ENCODE measurements at places on chromosomes 6 and 20.

DNA sequence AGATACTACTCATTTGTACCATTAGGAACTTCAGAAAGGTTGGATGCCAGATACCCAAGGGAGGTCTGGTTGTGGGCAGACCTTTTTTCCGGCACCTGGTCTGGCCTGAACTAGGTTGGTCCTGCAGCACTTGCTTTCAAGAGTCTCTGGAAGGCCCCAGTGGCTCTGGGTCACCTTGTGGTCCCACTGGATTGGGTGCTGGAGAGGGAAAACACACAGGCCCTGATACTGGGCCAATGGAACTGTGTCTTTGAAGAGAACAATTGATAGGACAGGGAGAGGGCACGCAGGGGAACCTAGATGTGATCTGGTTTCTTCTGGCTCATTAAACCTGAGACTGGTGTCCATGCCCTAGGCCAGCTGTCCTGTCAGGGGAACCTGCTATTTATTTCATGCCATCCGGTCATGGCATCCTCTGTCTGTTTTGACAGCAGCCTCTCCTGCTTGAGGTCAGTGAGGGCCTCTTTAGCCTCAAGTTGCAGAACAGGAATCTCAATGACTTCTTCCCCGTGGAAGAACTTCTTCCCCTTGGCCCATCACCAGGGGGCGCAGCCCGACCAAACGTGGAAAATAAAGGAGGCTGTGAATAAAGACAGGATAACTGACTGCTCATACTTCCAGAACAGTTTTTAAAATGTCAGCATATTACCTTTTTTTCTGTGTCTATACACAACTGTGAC, 25.0 kb downstream of the TAF8 start:
- DNase-seq = no peak

GRCh38 chr6:44999066-44999465, 329.1 kb upstream of the RUNX2 start:
- no peak for DNase-seq

DNA sequence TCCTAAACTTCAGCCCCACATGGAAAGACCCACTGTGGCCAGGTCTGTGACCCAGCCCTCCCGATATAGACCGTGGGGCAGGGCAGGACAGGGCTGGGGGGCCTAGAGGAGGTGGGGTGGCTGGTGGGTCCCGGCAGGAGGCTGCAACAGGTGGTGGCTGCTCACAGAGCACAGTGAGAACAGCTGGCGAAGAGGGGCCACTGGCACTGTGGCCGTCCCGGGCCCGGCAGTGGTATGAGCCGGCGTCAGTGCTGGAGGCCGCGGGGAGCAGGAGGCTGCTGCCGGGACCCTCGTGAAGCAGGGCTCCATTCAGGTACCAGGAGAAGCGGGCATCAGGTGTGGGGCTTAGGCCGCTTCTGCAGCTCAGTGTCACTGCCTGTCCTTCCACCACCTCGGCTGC, 13.4 kb downstream of the SIGLEC1 start:
- DNase-seq = no peak

- no peak for DNase-seq
Measured at GRCh38 chr6:13248053-13248452, 80.3 kb downstream of the TBC1D7 start.

DNA sequence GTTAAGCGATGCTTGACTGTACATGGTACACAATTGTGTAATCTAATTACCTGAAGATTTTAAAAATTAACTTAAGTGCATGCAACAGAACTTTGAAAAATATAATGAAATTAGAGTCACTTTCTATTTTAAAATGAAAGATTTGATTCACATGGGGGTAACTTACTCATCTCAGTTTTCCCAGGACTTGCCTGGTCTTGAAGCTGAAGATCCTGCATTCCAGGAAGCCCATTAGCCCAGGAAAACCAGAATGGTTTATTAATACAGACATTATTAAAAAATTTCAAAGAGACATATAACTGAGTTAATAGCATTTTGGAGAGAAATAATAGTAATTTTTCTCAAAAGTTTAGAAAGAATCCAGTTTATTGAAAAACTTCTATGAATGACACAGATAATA, 190.6 kb downstream of the SIM1 start:
- DNase-seq = no peak

- no peak for DNase-seq
Measured at GRCh38 chr6:99187429-99187828, 162.0 kb downstream of the FAXC start.

- no peak for DNase-seq
Measured at GRCh38 chr6:2531426-2532215, 219.1 kb downstream of the MYLK4 start.

DNA sequence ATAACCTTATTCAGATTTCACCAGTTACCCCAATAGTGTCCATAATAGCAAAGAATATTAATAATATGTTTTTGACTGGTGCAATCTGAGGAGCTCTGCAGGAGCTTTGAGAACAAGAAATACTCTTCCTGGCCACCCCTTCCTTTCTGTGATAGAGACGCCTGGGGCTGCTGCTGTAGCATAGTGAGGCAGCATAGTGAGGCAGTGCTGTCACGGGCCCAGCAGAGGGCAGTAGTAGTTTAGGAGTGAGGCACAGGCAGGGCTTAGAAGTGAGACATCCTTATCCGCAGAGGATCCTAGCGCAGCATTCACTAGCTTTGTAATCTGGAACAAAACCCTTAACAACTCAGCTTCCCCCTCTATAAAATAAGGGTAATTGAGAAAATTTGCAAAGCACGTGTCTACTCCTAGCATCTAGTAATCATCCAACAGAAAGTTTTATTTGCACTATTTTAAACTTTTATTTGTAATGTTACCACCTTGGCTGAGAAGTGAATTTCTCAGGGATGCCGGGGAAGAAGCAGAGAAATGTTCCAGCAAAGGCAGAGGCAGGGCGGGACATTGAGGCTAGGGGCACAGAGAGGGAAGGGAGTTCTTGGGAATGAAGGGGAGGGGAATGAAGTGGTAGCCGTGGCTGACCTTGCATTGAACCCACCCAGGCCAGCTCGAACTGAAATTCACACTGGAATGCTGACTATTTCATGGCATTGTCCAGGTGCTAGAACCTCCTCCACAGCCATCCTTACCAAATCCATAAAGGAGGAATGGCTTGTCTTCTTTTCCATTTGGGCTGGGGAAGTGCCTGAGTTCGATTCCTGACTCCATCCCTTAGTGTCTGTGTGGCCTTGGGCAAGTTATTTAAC, 78.8 kb downstream of the CDS2 start:
- DNase-seq = peak; percentile 49

- no peak for DNase-seq
Measured at GRCh38 chr6:35052694-35053565, 88.2 kb downstream of the TCP11 start.

GRCh38 chr20:5900908-5901307, 49.4 kb downstream of the TRMT6 start:
- no peak for DNase-seq

DNA sequence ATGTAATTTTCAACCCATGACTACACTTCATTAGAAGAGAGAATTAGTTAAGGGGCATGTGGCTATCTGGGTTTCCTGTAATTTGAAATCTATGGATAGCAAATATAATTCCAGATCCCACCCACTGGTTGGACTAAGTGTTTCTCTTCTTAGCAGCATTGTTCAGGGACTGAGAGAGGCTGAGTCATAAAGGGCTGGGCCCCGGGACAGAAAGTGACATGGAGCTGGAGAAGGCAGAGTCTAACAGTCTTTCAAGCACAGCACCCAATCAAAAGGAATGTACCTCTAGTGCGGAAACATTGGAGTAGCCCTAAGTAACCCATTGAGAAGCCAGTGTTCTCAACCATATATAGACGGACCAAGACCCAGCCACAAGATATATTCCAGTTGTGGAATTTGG, 363.9 kb downstream of the DHX35 start:
- no peak for DNase-seq
